Glomerular endothelial cell (primary cell): ENCODE measurements at places on chromosomes 6 and 20.

GRCh38 chr6:120826253-120826652, 508.0 kb downstream of the TBC1D32 start:
- no peak for DNase-seq

DNA sequence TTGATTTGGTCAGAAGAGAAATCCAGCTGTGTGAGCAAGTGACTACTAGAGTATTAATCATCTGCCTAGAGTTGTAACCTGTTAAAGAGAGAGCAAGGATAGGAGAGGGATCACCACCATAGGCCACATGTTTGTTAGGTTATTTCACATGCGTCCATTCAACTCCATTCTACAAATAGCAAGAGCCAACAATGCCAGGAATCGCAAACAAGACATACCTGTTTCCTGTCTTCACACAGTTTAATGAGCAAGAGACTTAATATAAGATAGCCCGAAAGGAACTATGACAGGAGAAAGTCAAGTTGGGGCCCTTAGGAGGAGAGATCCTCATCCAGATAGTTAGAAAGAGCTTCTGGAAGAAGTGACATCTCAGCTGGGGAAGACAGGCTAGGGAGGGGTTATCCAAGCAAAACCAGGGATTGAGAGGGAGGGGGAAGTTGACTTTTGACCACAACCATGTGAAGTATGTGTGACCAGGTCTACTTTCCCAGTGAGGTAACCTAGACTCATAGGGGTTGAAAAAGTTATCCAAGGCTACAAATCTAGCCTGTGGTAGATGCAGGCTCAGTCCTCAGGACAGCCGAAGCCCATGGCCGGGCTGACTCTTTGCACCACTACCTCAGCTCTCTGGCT, 147.4 kb downstream of the ALDH8A1 start:
- no peak for DNase-seq

- DNase-seq, result no peak
Observed at GRCh38 chr6:90445533-90446108, 141.3 kb downstream of the MAP3K7 start.

GRCh38 chr6:25482996-25483395, 169.0 kb upstream of the SCGN start:
- no peak for DNase-seq
